ENCODE measurements at places on chromosomes 1 and 21.
A peak's percentile ranks its signal among the peaks of the same experiment; 100 is the strongest.

GRCh38 chr1:164588516-164589341, 29.7 kb downstream of the PBX1 start:
- peak; percentile 80 for DNase-seq

- DNase-seq: no peak
Measured at GRCh38 chr1:180218806-180219765, 11.0 kb upstream of the LHX4 start.

- DNase-seq: no peak
Measured at GRCh38 chr1:167431909-167432650, 86.2 kb downstream of the CD247 start.

DNA sequence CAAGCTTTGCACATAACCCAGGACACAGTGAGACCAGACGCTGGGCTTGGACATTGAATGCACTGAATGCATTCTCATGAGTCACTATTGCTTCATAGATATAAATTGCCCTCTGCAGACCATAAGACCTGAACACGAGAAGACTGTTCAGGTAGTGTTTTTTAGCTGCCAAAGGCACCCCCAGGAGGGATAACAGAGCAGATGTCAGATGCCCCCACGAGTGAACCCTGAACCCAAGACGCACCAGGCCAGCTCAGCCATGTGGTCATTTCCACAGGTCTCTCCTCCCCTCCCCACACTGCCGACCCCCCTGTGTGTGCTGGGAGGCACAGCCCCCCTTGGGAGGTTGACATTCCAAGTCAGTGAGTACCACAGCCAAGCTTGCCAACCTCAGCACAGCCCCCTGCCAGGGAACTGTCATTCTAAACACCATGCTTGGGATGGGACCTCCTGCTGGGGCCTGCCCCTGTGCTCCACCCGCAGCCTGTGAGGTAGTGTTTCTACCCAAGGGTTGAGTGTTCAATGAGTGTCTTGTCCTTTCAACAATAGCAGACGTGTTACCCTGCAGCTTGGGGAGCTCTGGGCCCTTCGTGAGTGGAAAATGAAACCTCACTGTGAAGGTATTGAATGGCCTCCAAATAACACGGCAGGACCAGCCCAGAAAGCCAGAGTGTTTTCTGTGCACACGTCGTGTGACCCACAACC, 68.2 kb downstream of the PSMG1 start:
- peak; percentile 72 for DNase-seq

DNA sequence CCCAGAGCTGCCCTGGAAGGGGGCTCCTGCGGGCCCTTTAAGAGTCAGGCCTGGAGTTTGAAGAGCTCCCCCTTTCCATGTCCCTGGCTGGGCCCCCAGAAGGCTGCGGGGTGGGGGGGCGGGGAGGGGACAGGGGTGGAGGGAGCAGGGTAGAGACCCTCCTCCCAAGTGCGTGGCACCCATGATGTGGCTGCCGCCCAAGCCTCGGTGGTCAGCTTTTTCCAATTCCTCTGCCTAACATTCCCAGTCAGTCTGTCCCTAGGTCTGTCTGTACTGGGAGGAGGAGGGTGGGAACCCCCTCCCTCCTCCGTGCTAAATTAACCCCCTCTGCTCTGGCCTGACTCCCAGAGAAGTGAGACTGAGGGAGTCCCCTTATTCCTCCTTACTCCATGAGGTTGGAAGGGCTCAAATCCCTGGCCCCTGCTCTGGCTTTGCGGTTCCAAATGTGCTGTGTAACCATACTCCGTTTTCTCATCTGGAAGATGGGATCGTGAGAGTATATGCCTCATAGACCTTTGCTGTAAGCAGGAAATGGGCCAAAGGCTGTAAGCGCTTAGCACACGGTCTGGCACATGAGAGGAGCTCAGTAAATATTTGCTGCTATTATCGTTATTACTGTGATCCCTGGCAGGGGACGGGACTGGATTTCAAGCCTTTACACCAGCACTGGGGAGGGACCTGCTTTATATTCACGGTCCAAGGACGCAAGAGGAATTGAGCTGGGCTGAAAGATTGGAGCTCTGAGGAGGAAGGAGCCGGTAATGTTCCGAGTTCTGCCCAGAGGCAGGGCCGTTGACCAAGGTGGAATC, 658 bp upstream of the COL16A1 start:
- peak; percentile 80 for DNase-seq

DNA sequence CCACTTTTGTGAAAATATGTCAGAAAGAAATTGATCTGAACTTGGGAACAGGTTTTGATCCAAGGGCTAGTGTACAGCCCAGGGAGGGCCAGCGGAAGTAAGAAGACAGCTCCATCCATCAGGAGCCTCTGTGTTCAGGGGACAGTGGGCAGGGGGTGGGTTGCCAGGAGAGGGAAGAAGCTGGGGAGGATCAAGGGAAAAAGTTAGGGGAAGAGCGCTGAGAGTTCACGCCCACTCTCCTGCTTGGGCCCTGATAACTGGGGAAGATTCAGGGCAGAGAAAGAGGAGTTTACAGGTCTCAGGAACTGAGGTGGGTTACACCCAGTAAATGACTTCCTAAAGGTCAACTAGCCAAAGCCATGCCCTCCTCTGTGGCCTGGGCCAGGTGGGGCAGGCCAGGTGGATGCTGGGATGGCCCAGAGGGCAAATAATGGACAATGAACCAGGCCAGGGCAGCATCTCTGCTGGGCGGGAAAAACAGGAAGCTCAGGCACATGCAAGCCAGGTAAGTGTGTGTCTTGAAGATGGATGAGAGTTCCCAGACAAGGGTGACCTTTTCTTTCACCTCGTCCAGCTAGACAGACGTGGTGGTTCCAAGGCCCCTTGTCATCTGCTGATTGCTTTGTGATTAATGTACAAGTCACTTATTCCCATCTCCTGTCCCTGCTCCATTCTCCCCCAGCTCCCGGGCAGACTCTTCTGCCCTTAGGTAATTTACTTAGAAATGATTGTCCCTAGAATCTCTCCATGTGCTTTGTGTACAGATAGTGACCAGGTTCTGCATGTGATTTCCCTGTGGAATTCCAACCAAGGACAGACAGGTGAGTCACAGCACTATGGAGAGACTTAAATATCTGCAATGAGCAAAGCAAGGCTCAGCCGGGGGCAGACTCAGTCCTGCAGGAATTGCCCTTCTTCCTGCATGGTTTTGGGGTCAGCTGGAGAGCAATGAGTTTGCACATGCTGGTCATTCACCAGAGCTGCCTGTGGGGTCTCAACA, 57.0 kb downstream of the MDM4 start:
- DNase-seq: peak; percentile 44

- DNase-seq: no peak
Measured at GRCh38 chr1:89037186-89037585, 14.5 kb upstream of the GBP3 start.

DNA sequence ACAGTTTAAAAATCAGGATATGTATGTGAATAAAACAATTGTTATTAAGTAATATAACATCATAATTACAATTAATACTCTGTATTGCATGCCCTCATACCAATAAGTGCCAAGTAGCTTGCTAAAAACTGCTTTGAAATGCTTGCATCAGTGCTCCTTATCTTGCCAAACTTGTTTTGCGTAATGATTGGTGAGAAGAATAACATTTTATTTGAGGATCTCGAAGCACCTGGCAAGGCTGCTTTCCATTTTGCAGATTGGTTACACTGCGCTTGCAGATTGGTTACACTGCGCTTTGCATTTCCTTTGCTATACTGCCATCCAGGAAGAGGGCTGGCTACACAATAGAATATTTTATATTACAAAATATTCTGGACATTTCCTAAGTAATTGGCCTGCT, 1.7 kb upstream of the PBX1 start:
- no peak for DNase-seq

- DNase-seq: no peak
Measured at GRCh38 chr1:230919207-230919606, 50.9 kb upstream of the C1orf198 start.

- DNase-seq: no peak
Measured at GRCh38 chr1:178997428-178997827, 28.3 kb upstream of the FAM20B start.

DNA sequence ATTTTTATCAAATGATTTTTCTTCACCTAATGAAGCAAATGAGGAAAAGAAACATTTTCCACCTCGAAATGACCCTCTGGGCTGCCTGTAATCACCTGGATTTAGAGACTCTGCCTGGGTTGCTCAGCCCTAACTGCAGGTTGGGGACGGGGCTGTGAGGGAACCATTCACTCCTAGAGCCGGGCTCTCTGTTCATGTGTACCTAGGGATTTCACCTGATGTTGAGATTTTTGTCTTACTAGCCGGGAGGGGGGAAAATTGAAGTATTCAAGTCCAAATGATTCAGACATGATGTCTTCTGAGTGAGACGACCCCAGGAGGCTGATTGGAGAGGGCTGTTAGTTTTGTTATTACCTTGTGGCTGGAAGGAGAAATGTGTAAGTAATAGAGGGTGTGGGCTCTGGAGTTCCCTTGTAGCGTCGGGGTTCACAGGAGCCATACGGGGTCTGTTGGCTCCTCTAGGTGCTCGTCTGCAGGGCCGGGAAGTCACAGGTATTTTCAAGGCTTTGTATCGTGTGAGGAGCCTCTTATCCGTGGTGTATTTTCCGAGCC, 42.3 kb upstream of the PWP2 start:
- no peak for DNase-seq

GRCh38 chr1:192660613-192661012, 24.7 kb downstream of the RGS13 start:
- peak; percentile 31 for DNase-seq

DNA sequence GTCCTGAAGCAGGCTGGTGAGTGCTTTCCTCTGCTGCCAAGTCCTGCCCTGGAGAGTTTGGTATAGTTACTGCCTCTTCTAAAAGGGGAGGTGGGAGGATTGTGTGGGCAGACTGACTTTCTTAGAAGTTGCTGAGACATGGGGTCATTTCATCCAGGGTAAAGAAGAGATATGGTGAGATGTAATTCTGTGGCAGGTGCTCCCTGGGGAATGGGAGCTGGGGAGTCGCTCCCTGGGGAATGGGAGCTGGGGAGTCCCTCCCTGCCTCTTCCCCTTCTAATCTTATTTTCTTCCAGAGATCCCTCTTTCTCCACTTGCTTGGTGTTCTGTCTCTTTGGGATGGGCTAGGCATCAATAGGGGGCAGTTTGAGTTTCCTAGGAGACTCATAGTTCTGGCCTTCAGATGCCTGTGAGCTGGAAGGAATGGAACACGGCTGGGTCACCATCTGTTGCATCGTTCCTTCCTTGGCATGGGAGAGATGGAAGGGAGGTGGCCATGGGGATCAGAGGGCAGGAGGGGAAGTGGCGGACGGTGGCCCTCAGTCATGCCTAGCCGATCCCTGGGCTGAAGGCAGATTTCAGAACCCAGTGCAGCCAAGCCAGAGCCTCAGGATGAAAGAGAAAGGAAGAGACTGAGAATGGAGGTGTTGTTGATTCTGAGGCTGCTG, 59.0 kb downstream of the NFASC start:
- no peak for DNase-seq

- DNase-seq: no peak
Measured at GRCh38 chr1:197663162-197663953, 111.9 kb downstream of the DENND1B start.

Data from EH (cell line).